ENCODE measurements at places on chromosomes 7 and 10. TPM values are rescaled to one million over a fixed set of nuclear protein-coding genes. Genes with fewer than 3 reads are reported as not detected.
A peak's percentile ranks its signal among the peaks of the same experiment; 100 is the strongest.

FLNC gene
- total RNA-seq: 304 TPM

AKR1C4 gene
- total RNA-seq: not detected

SPDYE16 gene
- total RNA-seq: not detected

PHF14 gene
- total RNA-seq: 17.0 TPM

TAS2R41 gene
- total RNA-seq: not detected

FAM107B gene
- total RNA-seq: 5.3 TPM

LMOD2 gene
- not detected for total RNA-seq

STRA8 gene
- not detected for total RNA-seq

CHCHD1 gene
- total RNA-seq: 23.1 TPM

GRCh38 chr10:52143338-52143737 lies 170.7 kb upstream of the DKK1 start:
- no peak for DNase-seq

DNA sequence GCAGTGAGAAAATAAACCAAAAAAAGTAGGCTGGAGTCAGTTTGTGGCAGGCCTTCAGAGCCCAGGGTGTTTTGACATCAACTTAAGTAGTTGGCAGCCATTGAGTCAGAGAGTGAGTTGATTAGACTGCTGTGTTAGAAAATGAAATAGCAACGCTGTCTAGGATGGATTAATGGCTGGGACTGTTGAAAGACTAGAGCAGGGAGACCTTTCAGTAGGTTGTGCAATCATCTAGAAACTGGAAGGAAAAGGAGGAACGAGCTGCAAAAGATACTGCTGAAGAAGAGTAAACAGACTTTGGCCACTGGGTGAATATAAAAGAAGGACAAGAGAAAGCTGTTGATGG lies 28.6 kb upstream of the TRIL start:
- peak; percentile 81 for DNase-seq

GRCh38 chr7:112646783-112647182 lies 143.4 kb downstream of the TMEM168 start:
- no peak for DNase-seq

DNA sequence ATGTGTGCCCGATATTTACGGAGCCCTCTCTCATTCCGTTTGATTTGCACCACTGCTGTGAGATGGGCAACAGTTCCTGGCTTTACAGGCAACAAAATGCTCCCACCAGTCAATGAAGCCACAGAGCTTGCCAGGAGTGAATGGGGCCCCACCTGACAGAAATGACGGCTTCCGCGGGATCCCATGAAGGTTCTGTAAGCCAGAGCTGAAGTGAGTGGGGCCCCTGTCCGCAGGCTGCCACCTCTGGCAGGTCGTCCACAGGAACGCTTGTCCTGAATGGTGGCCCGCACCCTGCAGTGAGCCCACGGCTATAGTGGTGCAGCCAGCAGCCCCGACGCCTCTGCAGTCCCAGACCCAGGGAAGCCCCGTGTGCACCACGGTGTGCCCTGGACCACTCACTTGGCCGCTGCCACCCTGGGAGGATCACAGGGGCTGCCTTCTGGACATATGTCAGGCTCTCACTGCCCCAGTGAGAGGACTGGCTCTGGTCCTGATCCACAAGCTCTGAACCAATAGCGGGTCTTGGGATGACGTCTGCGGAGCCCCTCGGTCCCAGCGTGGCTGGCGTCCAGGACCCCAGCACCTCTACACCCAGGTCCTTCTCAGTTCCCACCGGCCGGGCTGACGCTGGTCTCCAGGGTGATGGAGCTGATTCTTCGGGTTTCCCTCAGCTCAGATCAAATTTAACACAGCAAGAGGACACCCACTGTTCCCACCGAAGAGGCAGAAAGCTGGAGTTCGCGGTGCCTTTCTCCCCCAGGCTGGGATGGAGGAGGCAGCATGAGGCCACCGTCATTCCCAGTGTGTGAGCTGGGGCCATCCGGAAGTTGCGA lies 511.9 kb downstream of the DNAJB6 start:
- no peak for DNase-seq

- no peak for DNase-seq
Measured at GRCh38 chr10:131869344-131869743, 31.5 kb upstream of the PPP2R2D start.

DNA sequence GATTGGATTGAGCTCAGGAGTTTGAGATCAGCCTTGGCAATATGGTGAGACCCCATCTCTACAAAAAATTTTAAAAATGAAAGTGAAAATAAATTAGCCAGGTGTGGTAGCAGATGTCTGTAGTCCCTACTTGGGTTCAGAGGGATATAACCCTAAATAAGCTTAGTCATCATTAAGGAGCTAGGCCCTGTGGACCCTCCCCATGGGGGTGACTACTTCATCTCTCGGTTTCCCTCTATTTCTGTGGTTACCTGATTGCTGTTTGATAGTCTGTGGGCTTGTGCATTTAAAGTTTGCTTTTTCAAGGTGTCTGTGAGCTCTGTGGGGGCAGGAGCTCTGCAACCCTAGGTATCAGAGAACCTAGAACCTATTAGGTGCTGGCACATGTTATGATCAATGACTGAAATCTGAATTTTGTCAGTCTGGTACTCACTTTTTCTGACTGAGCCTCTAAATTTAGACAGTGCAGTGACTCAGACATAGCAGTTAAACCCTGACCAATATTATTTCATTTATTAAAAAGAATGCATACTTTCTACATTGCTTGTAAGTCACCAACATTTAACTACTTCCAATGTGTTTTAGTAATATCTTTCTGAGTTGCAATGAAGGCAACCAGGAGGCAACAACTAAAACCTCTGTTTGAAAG lies 8.1 kb upstream of the CUZD1 start:
- DNase-seq: peak; percentile 84

GRCh38 chr7:149773446-149774236 lies at the start of gene ZNF467:
ZNF467 (minus strand) TSS chr7:149773588; CDS start chr7:149771032, 2,556 bp downstream.
- peak; percentile 21 for DNase-seq

- DNase-seq: no peak
Measured at GRCh38 chr10:105398202-105398601, 757.1 kb downstream of the SORCS3 start.

GRCh38 chr10:132445516-132446194 lies 48.7 kb downstream of the PWWP2B start:
- DNase-seq: no peak

- no peak for DNase-seq
Measured at GRCh38 chr7:28579571-28579970, 167.3 kb downstream of the CREB5 start.

DNA sequence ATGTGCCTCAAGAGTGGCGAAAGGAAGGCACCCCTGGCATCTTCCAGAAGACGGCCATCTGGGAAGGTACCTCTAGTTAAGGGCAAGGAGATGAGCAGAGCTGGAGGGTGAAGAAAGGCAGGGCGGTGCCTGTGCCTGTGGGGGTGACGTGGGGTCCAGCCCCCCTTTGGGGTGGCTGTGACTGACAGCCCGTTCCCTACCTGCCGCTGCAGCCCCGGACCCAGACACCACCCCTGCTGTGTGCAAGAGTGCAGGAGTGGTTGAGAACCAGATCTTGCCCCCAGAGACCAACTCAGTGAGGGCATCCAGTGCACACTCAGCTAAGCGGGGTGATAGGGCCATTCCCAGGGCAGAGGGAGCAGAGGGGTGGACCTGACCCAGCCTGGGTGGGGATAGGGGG lies 4.3 kb upstream of the MUC17 start:
- no peak for DNase-seq

GRCh38 chr7:22542254-22542653 lies 42.3 kb upstream of the STEAP1B start:
- DNase-seq: no peak

DNA sequence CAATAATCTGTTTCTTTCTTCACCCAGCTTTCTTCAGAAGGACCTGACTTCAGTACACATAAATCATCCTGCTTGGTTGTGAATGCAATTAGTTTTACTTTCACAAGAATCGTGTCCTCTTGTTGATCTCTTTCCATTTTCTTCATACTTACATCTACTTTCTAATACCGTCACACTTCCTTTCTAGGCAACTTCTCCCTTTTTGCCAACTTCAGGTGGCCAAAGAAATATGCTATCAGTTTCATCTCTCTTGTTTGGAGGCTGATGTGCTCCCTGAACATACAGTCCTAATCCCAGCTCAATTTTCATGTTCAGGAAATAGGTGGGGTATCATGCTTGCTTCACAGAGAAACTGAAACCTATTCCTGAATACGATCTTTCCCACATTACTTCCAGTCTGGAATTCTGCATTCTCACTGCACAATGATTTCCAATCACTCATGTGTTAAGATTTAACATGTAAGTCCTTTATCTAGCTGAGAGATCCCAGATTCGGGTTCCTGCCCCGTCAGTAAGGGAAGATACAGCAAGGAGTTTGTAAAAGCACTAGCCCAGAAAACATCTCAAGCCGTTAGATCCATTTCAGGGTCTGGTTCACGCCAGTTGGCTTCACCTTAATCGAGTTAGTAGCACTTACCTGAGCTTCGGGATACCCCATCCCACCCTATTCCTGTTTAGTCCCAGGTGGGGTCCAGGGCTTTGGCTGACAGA lies 994 bp downstream of the SLC25A28 start:
- DNase-seq: peak; percentile 34

Measured in GM23248 (cell line).